Neuronal stem cell (in vitro differentiated cells): ENCODE measurements at places on chromosomes 12 and 14.
A peak's percentile ranks its signal among the peaks of the same experiment; 100 is the strongest.

DNA sequence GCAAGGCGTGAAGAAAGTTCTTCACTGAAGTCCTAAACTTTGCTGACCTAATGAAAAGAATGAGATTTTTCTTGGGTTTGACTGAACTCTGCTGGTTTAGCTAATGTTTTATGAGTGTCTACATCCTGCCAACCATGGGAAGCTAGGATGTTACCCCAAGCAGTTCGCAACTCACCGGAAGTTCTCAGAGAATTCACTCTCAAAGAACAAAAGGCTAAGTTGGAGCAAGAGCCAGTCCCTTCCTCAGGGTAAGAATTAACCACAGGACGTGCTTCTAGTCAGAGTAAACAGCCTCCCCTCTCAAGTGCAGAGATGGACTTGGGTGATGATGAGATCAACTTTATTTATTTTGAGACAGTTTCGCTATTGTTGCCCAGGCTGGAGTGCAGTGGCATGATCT lies 37.3 kb downstream of the TCHP start:
- DNase-seq: no peak

- DNase-seq: no peak
Measured at GRCh38 chr14:56633544-56633943, 53.9 kb downstream of the TMEM260 start.

DNA sequence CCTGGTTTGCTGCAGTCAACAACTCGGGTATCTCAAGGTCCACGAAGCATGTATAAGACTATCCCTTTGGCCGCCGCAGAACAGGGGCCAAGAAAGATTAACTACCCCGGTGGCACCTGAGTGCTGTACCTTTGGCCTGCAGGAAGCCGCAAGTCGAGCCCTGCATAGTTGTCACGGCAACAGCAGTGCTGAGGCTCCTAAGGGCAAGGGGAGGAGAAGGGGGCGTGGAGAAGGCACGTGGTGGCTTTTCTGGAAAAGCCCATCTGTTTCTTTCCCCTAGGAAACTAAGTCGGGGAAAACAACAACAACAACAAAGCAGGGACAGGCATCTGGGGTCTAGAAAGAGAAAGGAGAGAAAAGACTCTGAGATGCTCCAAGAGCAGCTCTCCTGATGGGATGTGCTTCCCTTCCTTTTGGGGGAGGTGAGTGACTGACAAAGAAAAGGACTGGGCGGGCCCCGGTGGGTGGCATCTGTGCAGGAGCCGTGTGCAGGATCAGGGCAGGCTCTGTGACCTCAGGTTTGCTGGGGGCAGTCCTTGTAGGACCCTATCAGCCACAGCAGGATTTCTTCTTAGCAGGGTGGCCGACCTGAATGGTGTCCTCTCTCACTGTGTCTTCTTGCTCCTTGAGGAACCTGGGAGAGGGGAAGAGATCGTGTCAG lies 123.9 kb downstream of the PRMT8 start:
- peak; percentile 15 for DNase-seq

DNA sequence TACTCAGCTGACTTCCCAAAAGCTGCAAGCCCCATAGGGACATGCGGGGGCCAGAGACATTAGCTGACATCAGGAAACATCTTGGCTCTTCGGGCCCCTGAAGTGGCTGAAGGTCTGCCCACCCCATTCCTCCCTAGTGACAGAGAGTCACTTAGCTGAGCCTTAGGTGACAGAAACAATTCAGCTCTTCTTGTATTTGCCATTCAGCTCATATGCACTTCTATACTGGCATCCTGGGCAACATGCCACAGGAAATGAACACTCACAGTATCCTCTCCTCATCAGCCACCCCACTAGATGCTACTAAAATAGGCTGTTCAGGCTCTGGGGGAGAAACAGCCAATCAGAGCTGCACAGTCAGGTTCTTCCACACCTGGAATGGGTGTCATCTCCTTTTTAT lies 3.4 kb downstream of the DCTN2 start:
- no peak for DNase-seq

DNA sequence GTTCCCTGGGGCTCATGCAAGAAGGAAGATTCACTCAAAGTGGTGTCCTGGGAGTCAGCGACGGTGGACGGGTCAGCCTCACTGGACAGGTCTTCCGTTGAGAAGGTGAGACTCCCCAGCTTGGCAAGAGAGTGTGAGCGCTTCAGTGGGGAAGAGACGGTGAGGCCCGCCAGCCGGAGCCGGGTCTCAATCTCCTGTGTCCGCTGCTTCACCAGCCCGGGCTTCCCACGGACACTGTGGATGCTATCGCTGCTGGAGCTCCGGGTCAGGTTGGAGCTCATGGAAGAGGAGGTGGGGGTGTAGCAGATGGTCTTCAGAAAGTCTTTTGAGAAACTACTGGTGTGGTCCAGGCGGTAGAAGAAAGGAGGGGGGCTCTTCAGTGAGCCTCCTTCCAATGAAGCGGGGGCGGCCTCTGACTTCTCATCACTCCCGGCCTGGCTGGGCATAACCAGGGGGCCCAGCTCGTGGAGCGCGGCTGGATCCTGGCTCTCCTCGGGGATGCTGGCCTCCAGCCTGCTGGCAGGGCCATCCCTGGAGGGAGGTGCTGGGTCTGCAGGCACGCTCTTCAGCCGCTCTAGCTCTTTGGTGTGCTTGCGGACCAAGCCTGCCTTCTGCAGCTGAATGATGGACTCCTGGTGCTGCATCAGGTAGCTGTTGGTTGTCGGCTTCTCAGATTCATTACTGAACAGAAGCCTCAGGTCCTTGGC lies 56.9 kb upstream of the CORO1C start:
- DNase-seq: no peak

GRCh38 chr12:108803428-108804105 lies 53.8 kb downstream of the SSH1 start:
- peak; percentile 79 for DNase-seq

GRCh38 chr12:77115471-77115870 lies 50.1 kb upstream of the E2F7 start:
- DNase-seq: no peak

DNA sequence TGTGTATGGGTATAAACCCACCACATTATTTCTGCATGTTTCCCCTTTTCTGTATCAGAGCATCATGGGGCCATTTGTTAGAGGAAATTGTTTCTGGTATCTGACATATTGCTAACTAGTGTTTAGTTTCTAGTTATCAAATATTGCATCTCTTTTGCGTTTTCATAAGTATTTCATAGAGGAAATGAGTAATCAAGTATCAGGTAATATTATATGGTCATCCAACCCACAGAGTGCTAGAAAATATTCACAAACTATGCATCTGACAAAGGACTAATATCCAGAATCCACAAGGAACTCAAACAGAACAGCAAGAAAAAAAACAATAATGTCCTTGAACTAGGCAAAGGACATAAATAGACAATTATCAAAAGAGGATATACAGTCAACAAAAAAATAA lies 258.9 kb upstream of the LRIG3 start:
- DNase-seq: no peak

GRCh38 chr12:42446761-42447160 lies 120.8 kb downstream of the PPHLN1 start:
- peak; percentile 32 for DNase-seq

DNA sequence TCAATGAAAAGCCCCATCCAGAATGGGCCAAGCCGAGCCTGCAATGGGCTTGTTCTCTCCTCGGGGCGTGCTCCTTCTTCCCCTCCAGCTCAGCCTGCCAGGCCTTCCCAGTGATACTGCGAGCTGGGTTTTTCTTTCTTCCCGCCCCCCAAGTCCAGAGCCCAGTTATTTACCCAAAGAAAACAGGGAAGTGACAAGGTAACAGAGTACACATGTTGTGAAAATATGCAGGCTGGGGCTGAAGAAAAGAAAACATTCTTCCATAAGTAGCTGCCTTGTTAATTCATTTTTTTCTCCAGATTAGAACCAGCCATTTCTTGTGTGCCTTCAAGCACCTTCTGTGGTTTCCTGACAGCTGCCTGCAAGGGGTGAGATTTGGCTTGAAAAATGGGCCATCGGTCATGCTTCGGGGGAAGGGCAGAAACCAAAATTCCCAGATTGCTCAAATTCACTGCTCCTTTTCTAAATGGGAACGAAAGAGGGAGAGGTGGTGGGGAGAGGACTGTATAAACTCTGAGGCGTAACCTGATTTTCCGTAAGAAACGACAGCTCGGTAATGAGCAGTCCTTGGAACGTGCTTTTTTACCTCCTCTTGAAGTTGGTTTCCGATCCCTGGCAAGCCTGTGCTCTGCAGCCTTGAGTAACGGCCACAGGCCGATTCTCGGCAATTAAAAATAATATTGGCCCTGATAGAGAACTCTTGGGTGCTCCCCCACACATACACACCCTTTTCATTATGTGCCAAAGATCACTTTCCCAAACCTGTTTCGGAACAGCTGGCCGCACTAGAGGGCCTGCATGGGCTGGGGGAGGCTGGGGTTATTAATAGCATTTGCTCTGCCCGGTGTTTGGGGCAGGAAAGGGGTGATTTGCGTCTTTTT lies 229.4 kb downstream of the ZFP36L1 start:
- no peak for DNase-seq

- no peak for DNase-seq
Measured at GRCh38 chr12:106227641-106228319, 20.0 kb downstream of the CKAP4 start.

- DNase-seq: no peak
Measured at GRCh38 chr12:24599736-24600135, 349.2 kb downstream of the BCAT1 start.

GRCh38 chr14:89911010-89911919 lies 43.3 kb downstream of the EFCAB11 start:
- peak; percentile 12 for DNase-seq

DNA sequence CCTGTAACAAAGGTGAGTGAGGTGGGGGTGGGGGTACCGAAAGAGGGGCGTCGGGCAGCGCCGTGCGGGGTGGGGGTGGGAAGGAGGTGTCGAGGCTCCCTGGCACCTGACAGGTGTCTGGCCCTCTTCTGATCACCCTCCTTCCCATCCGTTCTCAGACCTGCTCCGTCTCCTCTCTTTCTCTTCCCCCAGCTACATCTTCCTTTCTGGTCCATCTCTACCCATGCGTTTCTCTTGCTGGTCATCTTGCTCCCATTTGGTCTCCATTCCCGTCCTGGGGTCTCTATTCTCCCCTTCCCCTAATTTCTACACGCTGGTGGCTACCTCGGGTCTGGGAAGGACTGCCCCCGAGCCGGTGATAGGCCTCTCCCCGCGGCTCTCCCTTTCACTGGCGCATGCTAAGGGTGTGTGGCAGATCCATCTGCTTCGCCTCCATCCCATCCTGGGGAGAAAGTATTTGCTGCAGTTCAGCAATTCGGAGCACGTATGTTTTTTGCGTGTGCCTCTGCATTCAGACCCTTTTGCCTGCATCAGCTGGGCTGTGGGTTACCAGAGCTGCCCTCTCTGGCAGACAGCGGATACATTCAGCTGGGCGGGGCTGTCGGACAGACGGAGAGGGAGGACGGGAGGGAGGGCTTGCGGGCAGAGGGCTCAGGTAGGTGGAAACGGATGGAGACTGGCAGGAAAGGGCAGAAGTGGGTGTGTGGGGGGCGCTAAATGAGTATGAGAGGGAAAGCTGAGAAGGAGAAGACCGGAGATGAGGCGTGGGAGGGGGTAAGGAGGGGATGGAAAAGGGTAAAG lies 730 bp downstream of the CLSTN3 start:
- no peak for DNase-seq

DNA sequence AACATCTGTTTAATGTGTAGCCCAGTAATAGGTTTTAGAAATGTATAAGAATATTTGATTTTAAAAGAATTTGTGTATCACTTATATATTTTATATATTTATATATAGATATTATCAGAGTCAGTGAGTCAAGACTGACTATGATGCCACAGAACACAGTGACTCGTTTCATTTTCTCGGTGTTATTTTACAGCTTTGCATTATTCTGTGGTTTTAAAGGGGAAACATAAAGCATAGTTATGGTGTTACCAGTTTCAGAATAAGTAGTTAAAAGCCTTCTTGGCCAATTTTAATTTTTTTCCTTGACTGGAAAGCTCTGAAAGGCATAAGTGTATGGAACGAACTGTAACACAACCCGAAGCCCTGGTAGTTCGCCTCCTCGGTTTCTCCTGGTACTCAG lies 91.0 kb downstream of the GRIP1 start:
- no peak for DNase-seq

DNA sequence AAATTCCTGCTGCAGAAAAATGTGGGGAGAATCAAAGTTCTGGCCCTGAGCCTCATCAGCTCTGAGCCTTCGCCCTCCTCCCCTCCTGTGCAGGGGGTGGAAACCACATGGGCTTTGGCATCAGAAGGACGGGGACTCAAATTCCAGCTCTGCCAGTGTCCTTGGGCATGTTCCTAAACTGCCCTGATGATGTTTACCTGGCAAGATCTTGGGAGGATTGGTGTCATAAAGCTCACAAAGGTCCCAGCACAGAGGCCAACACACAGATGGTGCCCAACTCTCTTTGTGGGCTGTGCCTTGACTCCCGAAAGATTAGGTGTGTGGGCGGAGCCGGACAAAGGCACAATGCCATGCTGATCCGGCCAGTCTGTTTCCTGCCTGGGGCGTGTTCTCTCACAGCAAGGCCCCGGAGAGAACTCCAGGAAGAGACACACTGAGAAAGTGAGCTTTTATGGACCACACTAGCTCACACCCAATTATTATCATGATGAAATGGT lies 20.5 kb upstream of the CLMN start:
- DNase-seq: no peak

- DNase-seq: no peak
Measured at GRCh38 chr14:103547455-103547940, 15.0 kb downstream of the BAG5 start.

DNA sequence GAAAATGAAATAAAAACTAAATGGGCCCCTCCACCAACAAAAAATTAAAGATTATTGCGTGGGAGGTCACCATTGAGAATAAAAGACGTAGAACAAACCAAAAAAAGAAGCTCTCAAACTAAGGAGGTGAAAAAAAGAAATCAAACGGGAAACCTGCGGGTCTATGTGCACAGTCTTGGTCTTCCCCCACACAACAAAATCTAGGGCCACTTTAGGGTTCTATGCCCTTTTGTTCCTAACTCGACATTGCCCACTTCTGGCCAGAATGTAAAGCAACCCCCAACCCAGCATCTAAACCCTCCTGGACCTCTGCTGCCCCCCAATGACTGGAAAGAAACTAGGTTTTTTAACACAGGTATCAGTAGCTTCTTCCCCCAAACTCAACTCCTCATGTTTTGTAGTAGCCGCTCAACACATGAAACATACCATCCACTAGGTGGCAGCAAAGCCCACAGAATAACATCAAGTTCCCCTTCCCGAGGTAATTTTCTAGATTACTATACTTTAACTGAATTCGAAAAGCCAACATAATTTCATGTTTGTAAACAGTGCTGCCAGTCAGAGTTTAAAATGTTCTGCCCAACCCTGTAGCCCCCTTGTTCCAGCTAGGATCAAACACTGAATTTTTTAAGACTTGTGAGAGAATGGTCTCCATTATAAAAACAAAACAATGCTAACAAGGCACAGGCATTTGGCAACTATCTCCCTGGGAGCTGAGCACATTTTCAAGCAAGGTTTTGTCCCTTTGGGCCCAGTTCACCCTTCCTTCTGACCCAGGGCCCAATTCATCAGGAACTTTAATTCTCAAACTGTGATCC lies 18.7 kb downstream of the DAD1 start:
- peak; percentile 91 for DNase-seq

DNA sequence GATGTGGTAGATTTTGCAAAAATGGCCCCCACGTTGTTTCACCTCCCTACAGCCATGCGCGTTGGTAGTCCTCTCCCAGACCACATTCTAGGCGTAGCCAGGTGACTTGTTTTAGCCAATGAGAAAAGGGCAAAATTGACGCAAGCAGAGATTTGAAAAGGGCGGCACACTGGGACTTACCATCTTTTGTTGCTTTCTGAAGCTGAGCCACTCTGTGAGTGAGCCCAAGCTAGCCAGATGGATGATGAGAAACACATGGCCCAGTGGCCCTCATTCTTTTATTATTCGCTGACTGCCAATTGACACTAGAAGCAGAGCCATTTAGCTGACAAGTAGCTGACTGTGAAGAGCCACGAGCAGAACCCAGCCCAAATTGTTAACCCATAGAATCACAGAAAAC lies 142.0 kb upstream of the GZMB start:
- no peak for DNase-seq
